Fibroblast of skin of back (primary cell): ENCODE measurements at places on chromosomes 6 and 20.

DNA sequence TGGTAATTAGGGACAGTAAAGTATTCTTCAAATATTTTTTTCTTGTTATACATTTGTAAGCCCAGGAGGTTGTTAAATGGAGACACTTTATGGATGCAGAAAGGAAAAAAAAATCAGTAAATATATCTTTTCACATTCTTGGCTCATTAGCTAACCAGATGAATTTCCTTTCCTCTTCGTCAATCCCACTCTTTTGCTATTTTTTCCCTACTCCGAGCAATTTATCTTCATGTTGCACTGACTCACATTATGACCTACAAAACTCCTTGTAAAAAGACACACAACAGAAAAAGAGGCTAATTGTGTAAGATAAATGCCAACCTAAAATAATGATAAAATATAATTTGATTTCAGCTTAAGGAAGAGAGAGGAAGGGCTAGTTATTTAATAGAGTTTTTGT lies 472.9 kb upstream of the ZNF337 start:
- DNase-seq: peak; percentile 70

DNA sequence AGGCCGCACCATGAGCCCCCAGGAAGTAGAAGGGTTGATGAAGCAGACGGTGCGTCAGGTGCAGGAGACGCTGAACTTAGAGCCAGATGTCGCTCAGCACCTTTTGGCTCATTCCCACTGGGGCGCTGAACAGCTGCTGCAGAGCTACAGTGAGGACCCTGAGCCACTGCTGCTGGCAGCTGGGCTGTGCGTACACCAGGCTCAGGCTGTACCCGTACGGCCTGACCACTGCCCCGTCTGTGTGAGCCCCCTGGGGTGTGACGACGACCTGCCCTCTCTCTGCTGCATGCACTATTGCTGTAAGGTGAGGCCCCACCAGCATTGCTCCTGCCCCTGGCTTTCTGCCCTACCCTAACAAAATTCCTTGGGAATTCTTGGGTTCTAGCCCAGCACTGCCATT lies 13.1 kb downstream of the DNPH1 start:
- no peak for DNase-seq

DNA sequence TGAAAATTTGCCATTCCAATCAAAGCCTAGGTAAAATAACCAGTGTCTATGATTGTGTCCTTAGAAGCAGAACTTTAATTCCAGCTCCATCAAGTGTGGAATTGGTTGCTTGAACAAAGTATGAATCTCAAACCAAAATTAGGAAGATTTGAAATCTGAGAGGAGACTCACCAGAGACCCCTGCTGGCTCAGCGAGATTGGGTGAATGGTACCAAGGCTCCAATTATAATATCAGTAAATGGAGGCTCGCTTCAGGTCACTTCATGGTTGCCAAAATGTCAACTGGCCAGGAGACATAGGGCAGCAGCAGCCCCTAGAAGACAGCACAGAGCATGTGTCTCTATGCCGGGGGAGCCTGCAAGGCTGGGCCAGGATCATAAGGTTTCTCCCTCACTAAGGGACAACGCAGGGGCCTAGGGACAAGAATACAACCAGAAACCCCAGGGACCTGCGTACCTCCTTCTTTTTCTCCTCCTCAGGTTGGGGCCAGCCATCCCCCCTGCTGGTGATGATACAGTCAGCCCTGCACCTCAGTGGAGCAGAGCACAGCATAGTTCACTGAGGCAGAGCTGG lies 14.0 kb downstream of the RBL1 start:
- no peak for DNase-seq

GRCh38 chr6:157283330-157283898 lies 39.9 kb downstream of the TMEM242 start:
- DNase-seq: no peak

DNA sequence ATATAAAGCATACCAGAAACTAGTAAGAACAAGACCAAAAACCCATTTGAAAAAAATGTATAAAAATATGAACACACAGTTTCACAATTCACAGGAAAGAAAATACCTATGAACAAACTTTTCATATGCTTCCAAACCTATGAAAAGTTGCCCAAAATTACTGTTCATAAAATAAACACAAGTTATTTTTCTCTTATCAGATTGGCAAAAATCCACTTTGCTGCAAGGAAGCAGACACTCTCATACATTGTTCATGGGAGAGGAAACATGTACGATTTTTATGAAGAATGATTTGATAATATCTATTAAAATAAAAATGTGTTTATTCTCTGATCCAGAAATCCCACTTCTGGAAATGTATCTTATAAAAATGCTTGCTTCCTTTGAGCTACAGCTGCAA lies 40.0 kb upstream of the OCSTAMP start:
- no peak for DNase-seq

- DNase-seq: peak; percentile 19
Observed at GRCh38 chr20:15674253-15675060, 898.8 kb downstream of the KIF16B start.

GRCh38 chr20:37188787-37189186 lies 9.4 kb upstream of the MROH8 start:
- no peak for DNase-seq

GRCh38 chr6:80550281-80550680 lies 443.8 kb downstream of the BCKDHB start:
- DNase-seq: no peak

DNA sequence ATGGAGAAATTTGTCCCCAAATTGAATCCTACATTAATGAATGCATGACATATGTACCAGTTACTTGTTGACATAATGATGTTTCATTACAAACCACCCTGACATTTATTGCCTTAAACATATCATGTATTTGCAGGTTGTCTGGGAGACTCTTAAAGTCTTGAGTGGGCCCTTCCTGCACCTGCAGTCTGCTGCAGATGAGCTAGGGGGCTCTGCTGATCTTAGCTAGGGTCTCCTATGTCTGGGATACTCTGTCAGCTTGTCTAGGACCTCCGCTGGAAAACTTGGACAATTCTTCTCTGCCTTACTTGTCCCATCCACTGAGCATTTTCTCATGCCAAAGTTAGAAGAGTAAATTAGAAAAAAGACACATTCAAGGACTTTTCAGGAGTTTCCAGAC lies 581.6 kb downstream of the HAO1 start:
- no peak for DNase-seq

DNA sequence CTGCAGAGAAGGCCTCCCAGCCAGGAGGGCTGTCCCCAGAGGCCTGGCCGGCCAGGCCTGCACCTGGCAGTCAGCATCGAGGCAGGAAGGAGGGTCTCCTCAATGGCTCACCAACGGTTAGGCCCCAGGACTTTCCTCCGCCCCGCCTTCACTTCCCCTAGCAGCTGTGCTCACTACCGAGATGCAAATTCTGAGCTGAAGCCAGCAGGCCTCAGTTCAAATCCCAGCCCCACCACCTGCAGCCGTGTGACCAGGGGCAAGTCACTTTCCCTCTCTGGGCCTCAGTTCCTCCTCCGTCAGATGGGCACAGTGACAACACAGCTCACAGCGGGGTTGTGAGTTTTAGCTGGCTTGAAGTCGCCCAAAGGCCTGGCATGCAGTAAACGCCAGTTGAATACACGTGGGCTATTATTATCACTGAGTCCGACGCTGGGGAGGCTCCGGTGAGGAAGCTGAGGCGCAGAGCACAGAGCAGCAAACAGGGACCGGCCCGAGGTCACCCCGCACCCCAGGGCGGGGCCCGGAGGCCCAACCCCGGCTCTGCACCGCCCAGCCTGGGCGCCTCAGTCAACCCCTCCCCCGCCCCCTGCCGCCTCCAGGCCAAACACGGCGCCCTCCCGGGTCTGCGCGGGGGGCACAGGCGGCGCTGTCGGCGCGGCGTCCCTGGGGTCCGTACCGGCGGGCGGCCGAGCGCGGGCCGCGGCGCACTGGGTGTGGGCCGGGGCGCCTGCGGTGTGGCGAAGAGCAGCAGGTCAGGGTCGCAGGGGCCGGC lies 671 bp downstream of the E2F1 start:
- DNase-seq: peak; percentile 31

GRCh38 chr20:12014276-12014675 lies 96.6 kb downstream of the BTBD3 start:
- DNase-seq: peak; percentile 30

GRCh38 chr6:133300896-133301295 lies 59.7 kb downstream of the EYA4 start:
- no peak for DNase-seq

DNA sequence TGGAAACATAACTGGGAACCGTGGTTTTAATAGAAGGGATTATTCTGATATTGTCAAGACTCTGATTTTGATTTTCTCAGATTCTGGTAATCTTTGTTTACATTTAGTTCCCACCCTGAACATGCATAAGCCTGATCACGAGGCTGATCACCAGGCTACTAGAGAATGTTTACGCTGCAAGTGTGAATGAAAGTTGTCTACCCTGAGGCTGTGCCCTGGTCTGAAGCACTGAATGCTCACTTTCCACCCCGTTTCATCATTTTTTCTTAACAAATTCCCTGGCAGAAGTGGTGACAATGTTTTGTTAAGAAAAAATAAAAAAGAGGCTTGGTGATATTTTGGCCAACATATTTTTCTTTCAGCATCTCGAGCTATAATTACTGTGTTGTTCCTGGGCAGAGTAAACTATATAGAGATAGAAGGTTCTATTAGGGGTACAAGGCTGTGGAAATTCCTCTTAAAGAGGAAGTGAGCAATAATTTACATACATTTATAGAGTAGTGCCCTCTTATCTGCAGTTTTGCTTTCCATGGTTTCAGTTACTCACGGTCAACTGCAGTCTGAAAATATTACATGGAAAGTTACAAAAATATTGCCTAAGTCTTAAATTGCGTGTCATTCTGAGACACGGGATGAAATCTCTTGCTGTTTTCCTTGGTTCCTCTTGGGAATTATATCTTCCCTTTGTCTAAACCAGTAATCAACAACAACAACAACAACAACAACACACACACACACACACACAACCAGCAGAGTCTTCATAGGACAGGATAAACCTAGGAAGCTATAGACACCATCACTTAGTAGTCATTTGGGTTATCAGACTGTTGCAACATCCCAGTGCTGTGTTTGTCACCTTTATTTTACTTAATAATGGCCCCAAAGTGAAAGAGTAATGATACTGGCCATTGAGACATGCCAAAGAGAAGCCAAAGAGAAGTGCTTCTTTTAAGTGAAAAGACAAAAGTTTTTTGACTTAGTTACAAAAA lies 566.6 kb upstream of the CITED2 start:
- DNase-seq: no peak

DNA sequence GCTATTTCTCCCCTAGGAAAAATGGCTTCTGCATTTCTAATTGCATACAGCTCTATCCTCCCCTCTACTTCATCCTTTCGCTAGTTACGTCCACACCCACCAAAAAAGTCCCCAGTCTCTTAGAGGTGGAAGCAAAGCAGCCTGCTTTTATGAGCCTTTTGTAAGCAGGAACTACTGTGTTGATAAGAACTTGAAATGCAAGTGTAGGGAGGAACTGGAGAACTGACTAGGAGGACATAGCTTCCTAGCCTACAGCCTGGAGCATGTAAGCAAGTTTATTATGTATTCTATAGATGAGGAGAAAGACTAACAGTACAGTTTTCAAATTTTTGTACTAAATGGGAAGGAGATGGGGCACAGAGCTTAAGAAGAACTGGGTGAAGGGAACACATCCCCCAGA lies 10.3 kb downstream of the ARHGAP18 start:
- no peak for DNase-seq

DNA sequence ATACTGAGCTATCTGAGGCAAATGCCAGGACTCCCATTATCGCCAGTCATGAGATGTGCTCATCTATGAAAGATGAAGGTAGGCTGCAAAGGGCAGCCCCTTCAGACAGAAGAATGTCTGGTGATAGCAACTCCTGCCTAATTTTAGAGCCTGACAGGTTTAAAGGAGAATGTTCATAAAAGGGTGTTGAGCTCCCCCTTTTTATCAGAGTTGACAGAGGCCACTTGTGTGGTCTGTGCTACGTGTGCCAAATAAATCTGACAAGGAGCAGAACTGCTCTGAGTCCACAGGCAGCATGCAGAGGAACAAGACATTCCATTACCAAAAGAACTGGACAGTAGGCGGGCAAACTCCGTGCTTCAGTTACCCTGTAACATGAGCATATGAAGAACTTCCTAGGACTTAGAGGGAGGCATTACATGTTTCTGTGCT lies 101.8 kb downstream of the PREP start:
- peak; percentile 21 for DNase-seq

DNA sequence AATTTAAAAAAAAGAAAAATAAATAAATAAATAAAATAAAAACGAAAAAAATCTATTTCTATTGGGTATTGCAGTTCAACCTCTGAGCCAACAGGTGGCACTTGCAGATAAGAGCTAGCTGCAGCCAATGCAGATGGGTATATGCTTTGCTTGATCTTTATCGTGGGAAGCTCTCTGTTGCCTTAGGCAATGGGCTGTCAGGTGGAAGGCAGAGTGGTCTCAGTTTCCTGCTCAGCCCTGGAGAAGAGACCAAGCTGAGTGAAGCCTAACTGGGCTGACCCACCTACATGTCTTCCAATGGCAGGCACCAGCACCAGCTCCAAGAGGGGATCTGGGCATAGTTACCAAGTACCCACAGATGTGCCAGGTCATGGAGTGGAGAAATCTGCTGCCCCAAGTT lies 95.0 kb downstream of the AK9 start:
- DNase-seq: peak; percentile 16

DNA sequence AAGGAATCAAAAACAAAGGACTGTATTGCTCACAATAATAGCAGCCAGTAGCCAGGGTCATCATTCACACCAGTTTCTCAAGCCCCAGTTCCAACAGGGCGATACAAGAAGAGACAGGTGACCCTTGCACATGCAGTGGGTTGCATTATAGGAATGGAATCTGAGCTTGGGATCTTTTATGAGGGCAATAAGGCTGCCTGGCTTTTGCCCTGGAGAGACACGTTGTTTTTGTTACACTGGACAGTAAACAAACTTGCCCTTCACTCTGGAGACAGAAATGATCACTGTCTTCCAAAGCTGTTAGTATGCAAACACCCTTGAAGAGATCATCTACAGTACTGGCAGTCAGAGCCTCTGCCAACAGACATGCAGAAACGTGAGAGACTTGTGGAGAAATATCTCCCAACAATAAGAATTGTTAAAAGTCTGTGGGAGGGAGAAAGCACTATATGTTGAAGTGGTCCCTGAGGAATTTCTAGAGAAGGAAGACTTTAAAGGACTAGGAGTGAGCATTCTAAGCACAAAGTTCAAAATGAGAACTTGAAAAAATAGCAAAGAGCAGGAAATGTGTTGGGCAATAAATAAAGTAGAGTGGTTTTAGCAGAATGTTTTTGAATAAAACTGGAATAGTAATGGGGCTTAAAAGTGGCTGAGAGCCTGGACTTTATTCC lies 6.2 kb upstream of the COL12A1 start:
- DNase-seq: no peak

- no peak for DNase-seq
Observed at GRCh38 chr6:110338820-110339470, 19.2 kb downstream of the METTL24 start.

- no peak for DNase-seq
Observed at GRCh38 chr6:56343295-56343694, 95.9 kb upstream of the COL21A1 start.

- DNase-seq: no peak
Observed at GRCh38 chr20:40781327-40782042, 92.4 kb upstream of the MAFB start.
